CD4-positive, alpha-beta T cell treated with Interferon gamma for 1 hour (primary cell): ENCODE measurements at places on chromosomes 13 and 19.

- DNase-seq: no peak
Observed at GRCh38 chr19:51337141-51337860, 4.6 kb downstream of the VSIG10L start.

GRCh38 chr13:95319551-95320274, 18.5 kb upstream of the ABCC4 start:
- no peak for DNase-seq

DNA sequence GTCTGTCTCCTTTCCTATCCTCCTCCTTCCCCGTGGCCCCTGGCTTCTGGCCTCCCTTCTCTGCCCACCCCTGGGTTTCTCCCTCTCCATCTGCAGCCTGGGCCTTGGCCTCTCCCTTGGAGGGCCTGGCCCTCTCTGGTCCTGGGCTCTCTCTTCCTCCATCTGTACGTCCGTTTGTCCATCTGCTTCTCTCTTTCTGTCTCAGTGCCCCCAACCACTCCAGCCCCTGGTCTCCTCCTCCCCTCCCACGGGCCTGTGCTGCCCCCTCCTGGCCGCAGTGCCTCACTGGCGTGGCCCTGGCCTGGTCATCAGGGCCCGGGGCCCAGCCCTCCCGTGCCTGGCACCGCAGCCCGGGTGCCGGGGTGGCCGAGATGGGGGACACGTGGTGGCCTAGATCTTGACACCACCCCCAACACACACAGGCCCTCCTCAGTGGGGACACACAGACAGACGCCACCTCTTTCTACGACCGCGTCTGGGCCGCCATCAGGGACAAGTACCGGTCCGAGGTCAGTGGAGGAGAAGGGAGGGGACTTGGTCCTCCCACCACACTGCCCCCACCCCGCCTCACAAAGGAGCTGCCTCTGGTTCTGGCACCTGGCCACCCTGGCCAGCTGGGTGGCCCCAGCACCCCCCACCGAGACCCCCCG, 11.3 kb downstream of the PRKCSH start:
- peak; percentile 38 for DNase-seq

DNA sequence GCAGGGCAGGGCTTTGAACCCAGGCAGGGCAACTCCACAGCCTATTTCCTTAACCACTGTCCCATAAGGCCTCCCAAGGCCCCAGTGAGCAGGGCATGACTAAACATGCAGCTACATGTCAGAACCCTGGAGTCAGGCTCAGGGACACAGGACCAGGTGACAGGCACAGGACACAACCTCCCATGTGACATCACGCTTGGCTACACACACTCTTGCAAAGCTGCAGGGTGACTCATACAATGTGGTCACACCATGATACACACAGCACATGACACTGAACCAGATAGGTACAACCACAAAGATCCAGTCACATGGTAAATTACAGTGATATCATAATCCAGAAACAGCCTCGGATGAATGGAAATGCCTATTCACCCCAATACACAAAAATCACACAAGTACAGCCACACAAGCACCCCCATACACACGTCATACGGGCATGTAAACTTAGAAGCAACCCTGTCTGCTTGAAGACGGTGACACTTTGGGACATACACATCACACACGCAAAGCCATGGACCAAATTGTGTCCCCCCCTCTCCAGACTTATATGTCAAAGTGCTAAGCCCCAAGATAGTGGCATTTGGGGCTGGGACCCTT, 14.5 kb downstream of the KLK4 start:
- DNase-seq: peak; percentile 51

DNA sequence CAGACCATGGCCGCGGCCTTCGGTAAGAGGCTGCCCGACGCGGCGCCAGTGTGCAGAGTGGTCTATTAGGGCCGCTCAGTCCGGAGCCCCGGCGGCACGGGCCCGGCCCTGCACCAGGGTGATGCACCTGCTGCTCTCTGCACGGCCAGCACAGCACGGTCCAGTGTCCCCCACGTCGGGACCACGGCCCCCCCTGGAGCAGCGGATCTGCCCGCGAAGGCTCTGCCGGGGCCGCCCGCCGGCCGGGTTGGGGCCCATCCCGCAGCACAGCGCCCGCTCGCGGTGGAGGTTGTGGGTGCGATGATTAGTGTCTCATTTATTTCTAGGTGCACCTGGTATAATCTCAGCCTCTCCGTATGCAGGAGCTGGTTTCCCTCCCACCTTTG, 7.9 kb downstream of the PTBP1 start:
- DNase-seq: no peak

DNA sequence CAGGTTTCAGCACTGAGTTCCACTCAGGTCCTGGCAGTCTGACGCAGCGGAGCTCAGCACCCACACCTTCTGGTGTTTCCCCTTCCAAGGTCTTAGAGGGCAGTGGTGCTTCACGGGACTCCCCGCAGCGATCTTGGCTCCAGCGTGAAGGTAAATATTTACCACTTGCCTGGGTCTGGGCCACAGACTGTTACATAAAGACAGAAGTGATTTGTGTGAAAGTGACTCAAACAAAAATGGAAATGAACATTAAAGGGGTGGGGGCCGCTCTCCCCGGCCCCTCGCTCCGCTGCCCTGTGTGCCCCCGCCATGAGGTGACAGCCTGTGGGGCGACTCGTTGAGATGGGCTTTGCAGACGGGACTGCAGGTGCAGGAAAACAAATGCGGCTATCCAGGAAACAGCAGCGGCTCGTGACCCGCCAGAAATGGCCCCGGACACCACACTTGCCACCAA, 55.0 kb downstream of the GGACT start:
- no peak for DNase-seq

GRCh38 chr19:39738814-39739213, 985 bp upstream of the CLC start:
- no peak for DNase-seq

DNA sequence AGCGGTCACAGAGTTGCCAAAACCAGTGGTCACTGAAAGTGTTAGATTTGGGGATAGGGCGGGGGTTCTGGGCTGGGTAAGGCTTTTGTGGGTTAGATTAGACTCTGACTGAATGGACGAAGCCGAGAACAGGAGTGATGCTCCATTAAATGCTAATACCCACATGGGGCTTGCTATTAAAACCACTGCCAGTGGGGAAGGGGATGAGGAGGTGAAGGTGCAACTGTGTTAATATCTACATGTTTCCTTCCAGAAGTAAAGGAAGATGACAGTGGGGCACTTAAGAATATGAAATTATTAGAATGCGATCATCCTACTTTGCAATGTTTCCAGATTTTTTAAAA, 573 bp upstream of the ZNF614 start:
- DNase-seq: no peak

DNA sequence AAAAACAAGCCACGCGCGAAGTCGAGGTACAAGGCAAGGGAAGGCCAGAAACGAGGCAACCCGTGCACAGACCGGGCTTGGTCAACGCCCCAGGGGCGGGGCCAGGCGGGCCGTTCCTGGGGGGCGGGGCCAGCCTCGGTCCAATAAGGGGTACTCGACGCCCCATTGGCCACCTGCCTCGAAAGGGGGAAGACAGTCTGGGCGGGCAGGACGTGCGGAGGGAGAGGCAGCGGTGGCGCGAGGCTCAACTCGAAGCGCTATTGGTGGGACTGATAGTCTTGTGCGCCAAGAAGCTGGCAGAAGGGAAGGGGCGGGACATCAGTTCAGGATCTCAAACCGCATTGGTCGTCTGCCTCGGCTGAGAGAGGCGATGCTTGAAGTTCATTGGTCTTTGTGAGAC, at the start of gene LYPD4:
TSS of gene LYPD4 (minus strand) at position 83 of the 400 bp plus-strand sequence. CDS start 5,398 bp downstream, outside the sequence.
- no peak for DNase-seq

GRCh38 chr13:29909975-29910674, 59.7 kb upstream of the UBL3 start:
- no peak for DNase-seq

- no peak for DNase-seq
Observed at GRCh38 chr19:38255383-38256014, 675 bp downstream of the PPP1R14A start.

- no peak for DNase-seq
Observed at GRCh38 chr13:112759827-112760226, 70.0 kb downstream of the ATP11A start.

- DNase-seq: no peak
Observed at GRCh38 chr13:59706101-59706976, 457.4 kb downstream of the DIAPH3 start.

GRCh38 chr13:85074543-85075313, 724.5 kb downstream of the SLITRK6 start:
- DNase-seq: no peak

DNA sequence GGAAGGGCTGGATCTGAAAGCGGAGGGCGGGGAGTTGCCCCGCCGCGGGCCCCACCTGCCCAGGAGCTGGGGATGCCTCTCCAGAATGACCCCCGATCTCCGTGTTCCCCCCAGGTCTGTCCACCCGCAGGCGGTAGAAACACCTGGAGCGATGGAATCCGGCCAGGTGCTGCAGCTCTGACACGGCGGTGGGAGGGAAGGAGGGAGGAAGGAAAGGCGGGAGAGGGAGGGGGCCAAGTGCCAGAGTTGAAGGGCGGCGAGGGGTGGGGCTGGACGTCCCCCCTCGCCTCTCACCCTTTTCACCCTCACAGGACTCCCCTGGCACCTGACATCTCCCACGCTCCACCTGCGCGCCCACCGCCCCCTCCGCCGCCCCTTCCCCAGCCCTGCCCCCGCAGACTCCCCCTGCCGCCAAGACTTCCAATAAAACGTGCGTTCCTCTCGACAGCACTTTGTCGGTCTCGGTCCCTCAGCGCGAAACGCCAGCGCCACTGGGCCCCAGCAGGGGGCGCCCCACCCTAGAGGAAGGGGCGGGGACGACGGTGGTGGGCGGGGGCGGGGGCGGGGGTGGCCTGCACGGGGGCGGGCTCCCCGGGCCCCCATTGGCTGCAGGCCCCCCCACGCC, 337 bp upstream of the FXYD7 start:
- peak; percentile 70 for DNase-seq

DNA sequence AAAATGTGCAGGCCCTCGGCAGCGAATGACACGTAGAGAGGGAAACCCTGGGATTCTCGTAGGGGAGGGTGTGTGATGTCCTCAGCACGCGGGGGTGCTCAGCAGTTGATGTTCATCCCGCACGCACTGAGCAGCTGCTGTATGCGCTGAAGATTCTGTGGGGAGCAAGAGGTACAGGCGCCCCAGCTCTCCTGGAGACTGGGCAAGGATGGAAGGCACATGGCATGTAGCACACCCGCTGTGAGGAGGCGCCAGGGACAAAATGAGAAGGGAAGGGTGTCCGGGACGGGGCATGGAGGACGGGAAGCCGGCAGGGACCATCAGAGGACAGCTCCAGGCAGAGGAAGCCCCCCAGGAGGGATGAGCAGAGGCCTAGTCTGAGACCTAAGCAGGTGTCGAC, 15.4 kb downstream of the ATP11A start:
- no peak for DNase-seq

- DNase-seq: peak; percentile 11
Observed at GRCh38 chr19:19538061-19538784, at the start of gene CILP2. TSS of gene CILP2 (plus strand) at chr19:19538265. CDS start at chr19:19538350, 85 bp downstream.

DNA sequence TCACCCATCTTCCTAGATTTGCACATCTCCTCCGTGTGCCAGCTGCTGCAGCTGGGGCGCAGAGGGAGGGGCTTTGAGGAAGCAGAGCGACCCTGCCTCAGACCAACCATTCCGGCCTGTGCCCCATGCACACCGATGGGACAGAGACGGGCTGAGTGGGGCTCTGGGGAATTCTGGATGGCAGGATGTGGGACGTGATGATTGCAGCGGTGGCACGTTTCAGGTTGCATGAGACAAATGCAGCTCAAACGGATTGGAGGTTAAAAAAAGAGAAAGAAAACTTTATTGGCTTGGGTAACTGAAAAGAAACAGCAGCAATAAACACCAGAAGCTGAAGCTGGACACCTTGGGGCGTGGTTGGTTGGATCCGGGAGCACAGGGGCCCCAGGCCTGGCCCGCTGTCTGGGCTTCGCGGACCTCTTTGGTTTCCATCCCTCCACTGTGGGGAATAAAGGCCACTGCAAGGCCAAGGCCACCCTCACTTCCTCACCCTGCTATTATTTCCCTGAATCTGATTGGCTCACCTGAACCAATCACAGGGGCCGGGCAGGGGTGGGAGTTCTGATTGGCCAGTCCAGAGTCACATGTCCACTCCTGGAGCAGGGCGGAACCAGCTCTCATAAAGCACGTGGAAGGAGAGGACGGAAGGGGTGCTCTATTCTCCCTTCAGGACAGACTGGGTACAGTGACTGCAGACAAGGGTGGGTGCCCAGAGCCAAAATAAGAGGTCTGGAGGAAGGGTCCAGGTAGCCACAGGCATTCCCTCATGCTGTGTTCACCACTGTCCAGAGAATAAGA, 6.1 kb upstream of the ZNF787 start:
- no peak for DNase-seq

GRCh38 chr13:26585136-26585535, 27.7 kb downstream of the WASF3 start:
- DNase-seq: no peak

DNA sequence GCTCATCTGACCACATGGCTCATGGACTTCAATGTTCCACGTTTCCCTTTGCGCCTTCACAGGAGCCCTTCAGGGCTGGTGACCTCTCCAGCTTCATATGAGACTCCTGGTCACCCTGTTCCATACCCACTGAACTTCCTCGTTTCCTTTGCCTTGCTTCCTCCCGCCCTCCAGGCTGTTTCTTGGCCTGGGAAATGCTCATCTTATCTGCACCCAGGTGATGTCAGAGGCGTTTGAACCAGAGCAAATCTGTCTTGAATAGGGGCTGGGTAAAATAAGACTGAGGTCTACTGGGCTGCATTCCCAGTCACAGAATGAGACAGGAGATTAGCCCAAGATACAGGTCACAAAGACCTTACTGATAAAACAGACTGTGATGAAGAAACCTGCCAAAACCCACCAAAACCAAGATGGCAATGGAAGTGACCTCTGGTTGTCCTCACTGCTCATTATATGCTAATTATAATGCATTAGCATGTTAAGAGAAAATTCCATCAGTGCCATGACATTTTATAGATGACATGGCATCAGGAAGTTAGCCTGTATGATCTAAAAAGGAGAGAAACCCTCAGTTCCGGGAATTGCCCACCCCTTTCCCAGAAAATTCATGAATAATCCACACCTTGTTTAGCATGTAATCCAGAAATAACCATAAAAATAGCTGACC, 102.7 kb downstream of the DCLK1 start:
- no peak for DNase-seq

GRCh38 chr13:99624936-99625540, 123.8 kb downstream of the TM9SF2 start:
- no peak for DNase-seq

DNA sequence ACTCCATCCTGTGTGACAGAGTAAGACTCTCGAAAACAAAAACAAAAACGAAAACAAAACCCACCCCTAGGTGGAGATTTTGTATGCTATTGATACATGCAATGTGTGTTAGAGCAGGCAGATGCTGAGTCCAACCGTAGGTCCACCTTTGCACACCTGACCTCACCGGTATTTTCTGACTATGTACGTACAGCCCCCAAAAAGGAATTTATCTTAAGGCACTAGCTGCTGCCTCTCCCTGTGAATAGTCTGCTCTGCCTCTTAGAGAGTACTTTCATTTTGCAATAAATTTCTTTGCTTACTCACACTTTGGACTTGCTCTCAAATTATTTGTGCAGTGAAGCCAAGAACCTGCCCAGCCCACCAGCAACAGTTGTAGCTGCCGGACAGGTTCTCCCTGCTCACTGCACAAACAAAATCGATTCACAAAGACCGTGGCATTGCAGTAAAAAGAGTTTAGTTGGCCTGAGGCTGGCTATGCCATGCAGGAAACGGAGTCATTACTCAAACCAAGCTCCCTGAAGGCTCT, 8.2 kb upstream of the ZNF77 start:
- DNase-seq: no peak
